GM20000 (cell line): ENCODE measurements at places on chromosomes 16 and 17.
A peak's percentile ranks its signal among the peaks of the same experiment; 100 is the strongest.

DNA sequence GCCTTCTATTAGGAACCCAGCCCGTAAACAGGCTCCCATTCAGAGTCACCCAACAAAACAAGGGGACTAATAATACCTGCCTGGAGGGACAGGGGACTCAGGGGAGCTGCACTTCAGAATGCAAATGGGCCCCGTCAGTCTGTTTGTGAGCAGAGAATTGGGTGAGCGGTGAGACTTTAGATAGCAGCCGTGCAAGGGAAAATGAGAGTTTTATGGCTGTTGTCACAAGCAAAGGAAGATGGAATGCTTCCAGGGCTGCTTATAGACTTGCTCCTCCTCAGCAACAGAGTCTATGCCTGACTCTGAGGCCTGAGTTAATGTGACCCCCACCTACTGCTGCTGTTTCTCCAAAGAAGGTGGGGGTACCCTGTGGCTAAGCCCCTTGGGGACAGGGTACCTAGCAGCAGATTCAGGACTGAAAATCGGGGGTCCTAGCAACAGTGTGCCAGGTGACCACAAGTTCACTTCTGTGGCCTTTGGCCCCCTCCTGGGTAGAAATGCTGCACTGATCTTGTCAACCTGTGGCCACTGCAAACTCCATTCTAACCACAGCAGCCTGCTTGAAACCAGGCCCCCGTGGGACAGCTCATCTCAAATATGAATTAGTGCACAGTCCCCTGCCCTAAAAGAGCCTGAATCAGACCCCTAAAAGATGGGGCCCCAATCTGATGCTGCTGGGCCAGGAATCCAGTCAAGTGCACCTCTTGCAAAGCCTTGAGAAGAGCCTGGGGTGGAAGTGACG lies 126.4 kb downstream of the C16orf78 start:
- DNase-seq: no peak

GRCh38 chr17:67555855-67556254 lies 161.9 kb upstream of the NOL11 start:
- DNase-seq: no peak

- no peak for DNase-seq
These were observed 16.8 kb upstream of the PLLP start for GRCh38 chr16:57301126-57301817.

DNA sequence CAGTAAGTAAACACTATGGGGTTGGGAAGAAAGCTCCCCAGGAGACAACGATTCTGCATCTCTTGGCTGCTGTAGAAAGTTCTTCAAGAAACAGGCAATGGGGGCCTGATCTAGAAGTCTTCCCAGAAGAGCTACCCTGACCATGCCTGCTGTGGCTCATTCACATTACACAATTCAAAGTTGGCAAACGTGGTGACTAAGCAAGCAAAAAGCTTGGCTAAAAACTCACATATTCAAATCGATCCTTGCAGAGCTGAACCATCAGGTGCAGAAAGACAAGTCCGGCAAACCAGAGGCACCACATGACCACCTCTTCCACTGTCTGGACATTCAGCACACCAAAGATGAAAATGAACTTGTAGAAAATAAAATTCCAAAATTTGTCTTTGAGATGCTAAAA lies 16.1 kb downstream of the AMFR start:
- DNase-seq: no peak

DNA sequence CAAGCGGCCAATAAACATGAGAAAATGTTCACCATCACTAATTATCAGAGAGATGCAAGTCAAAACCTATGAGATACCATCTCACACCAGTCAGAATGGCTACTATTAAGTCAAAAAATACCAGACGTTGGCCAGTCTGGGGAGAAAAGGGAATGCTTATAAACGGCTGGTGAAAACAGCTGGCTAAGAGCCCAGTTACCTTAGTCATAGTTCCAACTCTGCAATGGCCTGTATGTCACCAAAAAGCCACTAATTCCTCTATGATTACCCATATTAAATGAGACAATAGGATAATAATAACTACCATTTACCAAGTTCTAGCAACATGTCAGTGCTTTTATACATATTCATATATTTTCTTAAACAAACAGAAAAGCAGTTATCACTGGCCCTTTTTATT lies 42.9 kb upstream of the CDRT4 start:
- DNase-seq: no peak

- no peak for DNase-seq
These were observed 1.5 kb downstream of the SOCS7 start for GRCh38 chr17:38353086-38353604.

DNA sequence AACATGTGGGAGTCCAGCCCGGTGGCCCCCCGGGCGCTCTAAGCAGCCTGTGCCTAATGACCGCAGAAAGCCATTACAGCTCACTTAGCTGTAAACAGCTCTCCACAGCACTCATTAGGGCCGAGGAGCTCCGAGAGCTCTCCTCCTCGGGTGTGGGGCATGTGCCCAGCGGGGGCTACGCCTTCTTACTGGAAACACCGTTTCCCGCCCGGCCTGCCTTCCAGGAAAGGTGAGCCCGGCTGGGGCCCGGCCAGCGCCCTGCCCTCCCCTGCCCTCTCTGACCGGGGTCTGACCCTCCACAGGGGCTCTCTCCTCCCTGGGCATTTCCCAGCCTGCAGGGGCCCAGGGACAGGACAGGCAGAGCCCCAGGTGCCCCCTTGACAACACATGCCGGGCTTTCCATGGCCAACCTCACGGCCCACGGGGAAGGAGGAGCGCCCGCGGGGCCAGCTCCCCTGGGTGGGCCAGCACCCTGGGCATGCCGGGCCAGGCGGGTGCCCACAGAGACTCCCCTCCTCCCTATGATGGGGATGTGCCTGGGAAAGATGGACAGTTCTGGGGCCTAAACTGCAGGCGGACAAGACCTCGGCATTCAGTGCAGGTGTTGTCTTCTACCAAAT lies 72.6 kb downstream of the SDK2 start:
- DNase-seq: no peak

- peak; percentile 37 for DNase-seq
These were observed 9.7 kb downstream of the RAD51C start for GRCh38 chr17:58702045-58702476.

- DNase-seq: no peak
These were observed 264.7 kb upstream of the TNRC6C start for GRCh38 chr17:77693776-77694175.

DNA sequence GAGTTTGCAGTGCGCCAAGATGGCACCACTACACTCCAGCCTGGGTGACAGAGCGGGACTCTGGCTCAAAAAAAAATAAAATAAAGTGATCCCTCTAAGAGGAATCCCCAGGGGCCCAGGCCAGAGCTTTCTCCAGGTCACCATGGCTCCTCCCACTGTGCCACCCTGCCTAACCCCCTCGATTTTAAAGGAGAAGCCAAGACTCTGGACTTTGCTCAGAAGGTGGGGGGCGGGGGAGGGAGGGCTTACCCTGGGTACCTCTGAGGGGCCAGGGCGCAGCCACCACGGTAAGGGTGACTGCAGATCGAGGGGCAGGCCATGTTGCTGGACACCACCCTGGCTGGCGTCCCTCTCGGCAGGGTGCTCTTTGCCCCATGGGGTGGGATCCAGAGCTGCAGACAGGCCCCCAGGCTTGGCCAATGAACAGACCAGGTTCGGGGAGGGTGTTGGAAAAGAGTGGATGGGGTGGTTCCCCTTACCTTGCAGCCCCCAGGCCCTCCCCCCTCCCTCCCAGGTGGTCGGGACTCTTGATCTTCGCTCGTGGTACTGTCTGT lies 455 bp upstream of the GRB7 start:
- DNase-seq: no peak

GRCh38 chr16:87976665-87977064 lies 25.4 kb downstream of the BANP start:
- no peak for DNase-seq

- DNase-seq: peak; percentile 55
These were observed 67.9 kb downstream of the RAI1 start for GRCh38 chr17:17749025-17749772.

- peak; percentile 43 for DNase-seq
These were observed 13.1 kb upstream of the BRD7 start for GRCh38 chr16:50381679-50382440.

DNA sequence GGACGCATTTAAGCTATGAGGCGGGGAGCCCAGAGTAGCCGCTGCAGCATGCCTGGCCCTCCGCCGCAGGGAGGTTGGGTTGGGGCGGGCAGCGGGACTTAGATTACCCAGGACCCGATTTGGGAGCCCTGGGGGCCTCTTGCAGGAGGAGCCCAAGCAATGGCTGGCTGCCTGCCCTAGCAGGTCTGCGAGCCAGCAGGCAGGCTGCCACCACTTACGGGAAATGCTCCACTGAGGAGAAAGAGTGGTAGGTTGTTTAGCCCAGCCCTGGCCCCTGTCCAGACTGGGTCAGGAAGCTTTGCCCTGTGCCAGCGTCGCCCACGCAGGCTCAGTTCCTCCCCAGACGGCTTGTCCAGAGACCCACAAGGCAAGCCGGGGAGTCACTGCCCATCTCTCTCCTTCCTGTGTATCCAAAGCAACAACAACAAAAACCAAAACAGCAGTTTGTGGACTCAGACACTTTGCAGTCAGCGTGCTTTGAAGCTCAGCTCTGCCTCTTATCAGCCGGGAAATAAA lies 10.3 kb upstream of the TVP23A start:
- DNase-seq: no peak

GRCh38 chr17:44211281-44212265 lies 7.9 kb downstream of the UBTF start:
- DNase-seq: no peak

GRCh38 chr16:74667255-74667700 lies 601 bp upstream of the RFWD3 start:
- peak; percentile 25 for DNase-seq

GRCh38 chr16:84595052-84595481 lies 22.8 kb downstream of the COTL1 start:
- DNase-seq: no peak

DNA sequence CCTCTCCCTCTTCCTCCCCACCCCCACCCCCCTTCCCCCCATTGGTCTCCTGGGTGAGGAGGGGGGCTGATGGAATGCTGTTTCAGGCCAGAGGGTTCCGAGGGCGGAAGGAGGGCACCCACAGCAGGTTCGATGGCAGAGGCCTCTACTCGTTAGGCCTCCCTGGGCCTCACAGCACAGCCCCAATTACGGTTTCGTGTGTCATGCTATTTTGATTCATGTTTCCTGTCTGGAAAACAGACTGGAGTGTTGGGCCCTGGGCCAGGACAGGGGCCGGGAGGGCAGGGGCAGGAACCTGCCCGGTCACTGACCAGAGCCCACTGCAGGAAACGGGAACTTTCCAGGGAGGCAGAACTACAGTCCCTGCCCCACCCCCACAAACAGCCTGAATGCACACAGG lies 138.2 kb downstream of the C16orf95 start:
- DNase-seq: no peak

DNA sequence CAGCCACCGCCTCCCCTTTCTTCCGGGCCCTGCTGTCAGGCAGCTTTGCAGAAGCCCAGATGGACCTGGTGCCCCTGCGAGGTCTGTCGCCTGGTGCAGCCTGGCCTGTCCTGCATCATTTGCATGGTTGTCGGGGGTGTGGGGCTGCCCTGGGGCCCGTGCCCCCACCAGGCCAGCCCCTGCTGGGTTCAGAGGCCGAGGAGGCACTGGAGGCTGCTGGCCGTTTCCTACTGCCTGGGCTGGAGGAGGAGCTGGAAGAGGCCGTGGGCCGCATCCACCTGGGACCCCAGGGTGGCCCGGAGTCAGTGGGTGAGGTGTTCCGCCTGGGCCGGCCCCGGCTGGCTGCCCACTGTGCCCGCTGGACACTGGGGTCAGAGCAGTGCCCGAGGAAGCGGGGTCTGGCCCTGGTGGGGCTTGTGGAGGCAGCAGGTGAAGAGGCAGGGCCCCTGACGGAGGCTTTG lies 5.5 kb upstream of the TGFB1I1 start:
- no peak for DNase-seq

DNA sequence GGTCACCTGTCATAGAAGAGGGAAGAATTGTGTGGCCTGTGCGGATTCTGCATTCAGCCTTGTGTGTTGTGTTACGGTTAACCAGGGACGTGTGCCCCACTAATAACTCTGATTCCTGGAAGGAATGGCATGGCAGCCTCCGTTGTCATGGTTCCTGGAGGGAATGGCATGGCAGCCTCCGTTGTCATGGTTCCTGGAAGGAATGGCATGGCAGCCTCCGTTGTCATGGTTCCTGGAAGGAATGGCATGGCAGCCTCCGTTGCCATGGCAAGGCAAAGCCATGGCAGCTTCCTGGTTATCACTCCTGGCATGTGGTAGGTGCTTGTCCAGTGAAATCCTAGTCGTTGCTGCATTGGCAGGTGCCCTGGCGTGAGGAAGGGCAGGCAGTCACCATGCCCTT lies 8.9 kb downstream of the SPG7 start:
- no peak for DNase-seq

GRCh38 chr16:57485916-57486857 lies at the start of gene DOK4:
Gene DOK4 (minus strand): TSS chr16:57486493. CDS start chr16:57479507, 6,986 bp downstream.
- peak; percentile 97 for DNase-seq

DNA sequence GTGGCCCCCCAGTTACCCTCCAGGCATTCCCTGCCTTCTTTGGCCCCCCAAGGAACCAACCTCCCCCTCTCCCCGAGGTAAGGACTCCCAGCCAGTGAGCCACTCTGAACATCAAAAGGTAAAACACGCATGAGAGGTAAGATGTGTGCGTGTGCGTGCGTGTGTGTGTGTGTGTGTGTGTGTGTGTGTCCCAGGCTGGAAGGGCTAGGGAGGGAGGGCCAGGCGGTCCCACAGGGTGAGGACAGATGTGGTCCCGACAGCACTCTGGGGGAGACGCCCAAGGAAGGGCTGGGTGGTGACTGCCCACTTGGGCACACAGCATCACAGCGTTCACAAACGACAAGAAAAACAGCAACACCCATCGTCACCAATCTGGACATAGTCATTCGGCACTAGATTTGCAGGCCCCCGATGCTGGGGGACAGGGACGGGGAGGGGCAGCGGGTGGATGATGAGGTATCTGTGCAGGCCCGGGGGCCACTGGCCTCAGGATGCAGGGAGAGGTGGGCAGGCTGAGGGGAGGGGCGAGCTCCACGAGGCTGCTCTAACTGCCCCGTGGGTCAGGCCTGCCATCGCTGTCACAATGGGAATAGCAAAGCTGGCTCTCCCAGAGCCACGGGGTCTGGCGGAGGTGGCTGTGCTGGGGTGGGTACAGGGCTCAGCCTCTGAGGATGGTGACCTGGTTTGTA lies 16.3 kb downstream of the MNT start:
- DNase-seq: no peak

- DNase-seq: no peak
These were observed 1.4 kb downstream of the NSMCE1 start for GRCh38 chr16:27267037-27267677.
